ENCODE measurements at places on chromosomes 7 and 10. TPM values are rescaled to one million over a fixed set of nuclear protein-coding genes. Genes with fewer than 3 reads are reported as not detected.

- no peak for DNase-seq
These were observed 115.2 kb downstream of the RGS10 start for GRCh38 chr10:119427263-119427864.

CCZ1B gene
- 25.5 TPM for total RNA-seq

DNA sequence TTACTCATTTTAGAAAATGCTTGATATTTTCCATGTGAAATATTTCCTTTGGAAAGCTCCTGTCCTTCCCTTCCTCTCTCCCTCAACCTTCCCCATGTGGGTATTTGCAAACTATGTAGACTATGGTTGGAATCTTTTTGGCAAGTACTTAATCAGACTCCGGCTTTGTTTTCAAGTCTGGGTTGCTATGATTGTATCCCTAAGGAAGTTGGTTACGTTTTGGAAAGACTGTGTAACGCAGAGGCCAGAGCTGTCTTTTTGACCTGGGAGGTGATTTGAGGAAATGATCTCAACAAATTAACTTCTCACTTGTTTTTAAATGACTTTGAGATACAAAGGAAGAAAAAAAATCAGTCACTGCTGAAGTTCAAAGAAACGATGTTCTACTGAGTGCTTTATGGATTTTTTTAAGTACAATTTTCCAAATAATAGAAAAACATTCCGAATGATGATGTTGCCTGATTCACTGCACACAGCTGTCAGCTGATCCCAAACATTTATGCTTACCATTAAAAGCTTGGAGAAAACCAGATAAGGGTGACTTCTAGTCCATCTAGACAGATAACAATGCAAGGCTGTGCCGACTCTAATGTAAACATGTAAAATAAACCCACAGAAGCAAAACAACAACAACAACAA lies 145.5 kb upstream of the CELF2 start:
- DNase-seq, result peak; percentile 96

GRCh38 chr10:124242365-124242764 lies 149.0 kb upstream of the CHST15 start:
- DNase-seq, result no peak

DNA sequence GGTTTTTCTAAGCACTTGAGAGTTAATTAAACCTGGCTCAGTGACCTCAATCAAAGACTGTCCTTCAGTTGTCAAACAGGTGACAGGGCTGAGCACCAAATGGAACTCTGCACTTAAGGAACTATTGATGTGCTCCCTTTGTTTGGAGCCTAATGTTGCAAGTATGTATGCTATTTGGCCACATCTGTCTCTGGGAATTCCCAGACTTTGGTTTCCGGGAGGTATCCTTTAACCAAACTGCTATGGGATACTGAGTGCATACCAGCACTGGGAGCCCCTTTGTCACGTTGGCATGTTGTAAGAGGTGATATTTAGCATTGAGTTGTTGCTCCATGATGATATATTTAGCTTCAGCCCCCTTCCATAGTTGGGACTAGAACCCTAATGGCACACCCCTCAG lies 25.2 kb downstream of the ASZ1 start:
- peak; percentile 35 for DNase-seq

GRCh38 chr7:2482725-2483451 lies 6.7 kb upstream of the GRIFIN start:
- no peak for DNase-seq

GRCh38 chr7:87154166-87154565 lies 1.9 kb downstream of the DMTF1 start:
- DNase-seq, result no peak

GRCh38 chr10:74871595-74872382 lies 45.4 kb downstream of the KAT6B start:
- DNase-seq, result no peak

- DNase-seq, result no peak
These were observed 4.1 kb upstream of the CHN2 start for GRCh38 chr7:29190349-29191045.

- DNase-seq, result no peak
These were observed 577.5 kb downstream of the GRID1 start for GRCh38 chr10:85789125-85789524.

RASA4 gene
- total RNA-seq, result 3.3 TPM

SPRN gene
- 0.36 TPM for total RNA-seq

PTPRN2 gene
- total RNA-seq, result under 0.01 TPM

- no peak for DNase-seq
These were observed 1160.8 kb downstream of the REEP3 start for GRCh38 chr10:64682043-64682442.

AOAH gene
- total RNA-seq, result not detected

DNA sequence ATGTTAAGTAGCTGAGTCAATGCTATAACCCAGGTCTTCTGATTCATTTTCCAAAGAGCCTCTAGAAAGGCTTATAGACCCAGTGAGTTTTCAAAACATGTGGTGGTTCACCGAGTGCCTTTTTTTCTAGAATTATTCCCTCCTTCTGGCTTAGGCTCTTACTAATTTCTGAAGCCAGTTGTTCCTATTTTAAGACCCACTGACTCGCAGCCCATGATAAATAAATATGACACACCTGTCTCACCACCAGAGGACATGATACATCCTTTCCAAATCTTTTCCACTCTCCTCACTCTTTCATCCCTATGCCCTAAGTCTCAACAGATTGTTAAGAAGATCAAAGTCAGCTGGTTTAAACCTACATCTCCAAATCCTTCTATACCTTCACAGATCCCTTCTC lies 126.0 kb upstream of the WNT16 start:
- peak; percentile 26 for DNase-seq

DNA sequence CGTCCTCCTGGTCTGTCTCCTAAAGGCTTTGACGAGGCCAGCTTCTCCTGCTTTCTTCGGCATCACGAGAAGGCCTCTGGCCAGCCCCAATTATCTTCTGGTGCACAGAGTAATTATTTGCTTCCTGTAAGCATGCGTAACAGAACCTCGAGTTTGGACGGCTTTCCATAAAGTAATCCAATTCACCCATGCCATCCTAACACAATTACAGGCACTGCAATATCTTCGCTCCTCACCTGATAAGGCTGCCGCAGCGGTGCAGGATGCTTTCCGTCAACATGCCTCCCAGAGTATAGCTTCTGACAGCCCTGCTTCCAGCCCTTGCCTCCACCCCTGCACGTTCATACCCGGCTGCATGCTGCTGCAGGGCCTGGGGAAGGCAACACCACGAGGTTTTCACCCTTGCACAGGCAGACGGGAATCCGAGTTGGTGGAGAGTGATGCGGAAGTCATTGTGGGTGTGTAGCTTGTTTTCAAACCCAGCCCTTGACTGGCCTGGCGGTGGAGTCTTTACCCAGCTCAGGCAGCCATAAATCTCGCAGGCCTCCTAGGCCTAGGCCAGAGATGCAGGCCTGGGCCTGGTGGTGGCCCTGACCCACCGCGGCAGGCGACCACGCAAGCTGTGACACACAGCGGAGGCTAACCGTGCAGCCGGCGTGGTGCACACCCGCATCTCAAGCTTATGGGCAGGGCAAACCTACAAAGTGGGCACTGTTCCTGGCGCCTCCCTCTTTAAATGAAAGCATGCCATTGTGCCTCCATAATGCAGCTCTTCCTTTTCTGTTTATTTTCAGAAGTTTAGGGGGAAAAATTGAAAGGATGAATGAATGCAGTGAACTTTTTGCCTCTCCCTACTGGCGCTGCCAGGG lies 12.7 kb downstream of the EBF3 start:
- DNase-seq, result no peak

SH2B2 gene
- total RNA-seq, result 0.56 TPM

- DNase-seq, result no peak
These were observed 324.7 kb downstream of the TCERG1L start for GRCh38 chr10:130986846-130987245.

SUGCT gene
- total RNA-seq, result 7.5 TPM

DNA sequence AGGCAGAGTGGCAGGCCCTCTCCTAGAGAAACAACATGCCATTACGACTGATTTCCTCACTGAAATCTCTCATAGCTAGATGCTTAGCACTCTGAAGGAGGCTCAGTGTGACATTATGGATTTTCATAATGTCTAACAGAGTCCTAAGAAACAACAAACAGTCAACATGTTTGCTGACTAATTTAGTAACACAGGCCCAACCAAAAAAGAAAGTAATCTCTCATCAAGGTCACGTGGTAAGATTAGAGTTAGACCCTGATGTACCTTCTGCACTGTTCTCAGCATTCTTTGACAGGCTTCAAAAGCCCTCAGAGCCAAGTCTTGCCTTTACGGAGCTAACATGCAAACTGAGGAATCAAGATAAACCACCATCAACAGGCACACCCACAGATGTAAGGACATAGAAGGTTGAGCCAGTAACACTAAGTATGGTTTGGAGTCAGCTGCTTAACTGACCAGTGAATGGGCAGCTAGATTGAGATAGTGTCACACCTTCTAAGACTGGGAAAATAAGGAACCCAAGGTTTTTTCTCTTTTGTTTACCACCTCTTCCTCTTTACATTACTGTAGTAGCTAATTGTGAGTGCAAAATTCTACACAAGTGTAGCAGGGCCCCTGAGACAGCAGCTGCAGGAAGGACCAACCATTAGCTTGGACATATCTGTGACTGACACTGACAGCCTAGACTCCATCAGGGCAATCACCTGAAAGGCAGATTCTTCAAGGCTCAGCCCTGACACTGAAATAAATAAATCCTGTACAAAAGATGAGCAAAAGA lies 15.3 kb upstream of the KCNIP2 start:
- DNase-seq, result no peak

- peak; percentile 30 for DNase-seq
These were observed 1.4 kb downstream of the SFR1 start for GRCh38 chr10:104123397-104123796.

SLC26A3 gene
- total RNA-seq, result not detected

DNA sequence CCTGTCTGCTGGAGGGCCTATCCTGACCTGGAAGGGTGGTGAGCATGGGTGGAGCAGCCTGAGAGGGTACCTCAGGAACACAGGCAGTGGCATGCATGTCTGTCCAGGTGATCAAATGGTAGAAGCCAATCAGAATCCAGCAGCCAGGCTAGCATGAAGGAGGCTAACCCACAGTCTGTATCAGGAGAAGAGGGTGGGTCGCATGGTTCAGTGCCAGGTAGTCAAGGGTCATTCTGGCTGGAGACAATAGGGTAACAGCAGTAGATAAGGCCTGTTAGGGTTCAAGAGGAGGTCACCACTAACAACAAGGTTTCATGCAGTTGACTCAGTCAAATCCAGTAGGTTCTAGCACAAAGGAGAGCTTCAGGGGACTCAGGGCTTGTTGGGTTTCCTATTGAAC lies 10.4 kb downstream of the ALDH18A1 start:
- no peak for DNase-seq

GRCh38 chr7:52992479-52993162 lies 42.8 kb upstream of the POM121L12 start:
- no peak for DNase-seq

MYPN gene
- total RNA-seq, result 12.5 TPM

DNA sequence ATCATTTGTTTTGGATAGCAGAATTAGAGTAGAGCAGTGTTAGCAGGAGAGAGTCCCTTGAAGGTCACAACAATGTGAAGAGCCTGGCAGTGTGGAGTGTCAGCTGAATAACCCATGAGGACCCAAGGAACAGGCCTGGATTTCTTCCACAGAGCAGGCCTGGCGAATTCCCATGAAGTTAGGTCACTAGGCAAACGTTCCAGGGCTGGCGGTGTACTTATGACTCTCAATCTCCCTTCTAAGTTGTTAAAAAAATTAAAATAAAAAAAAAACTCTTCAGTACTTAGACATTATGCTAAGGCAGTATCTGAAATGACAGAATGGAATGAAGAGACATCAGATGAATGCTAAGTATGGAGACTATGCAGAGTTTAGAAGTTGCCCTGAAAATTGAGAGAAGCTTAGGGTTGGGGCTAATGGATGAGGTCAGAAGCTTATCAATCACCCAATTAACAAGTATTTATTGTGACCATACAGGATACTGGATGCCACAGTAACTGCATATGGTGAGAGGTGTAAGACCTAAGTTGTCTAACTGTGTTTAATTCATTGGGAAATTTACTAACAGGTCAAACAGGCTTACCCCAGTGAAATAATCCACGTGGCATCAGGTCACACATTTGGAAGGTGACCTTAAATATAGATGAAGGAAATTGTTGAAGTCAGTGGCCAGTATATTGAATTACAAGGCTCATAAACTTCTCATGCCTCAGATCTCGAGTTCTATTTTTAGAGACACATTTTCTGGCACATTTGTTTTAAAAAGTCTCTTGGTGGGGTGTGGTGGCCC lies 126.2 kb upstream of the NRP1 start:
- DNase-seq, result peak; percentile 72

DNA sequence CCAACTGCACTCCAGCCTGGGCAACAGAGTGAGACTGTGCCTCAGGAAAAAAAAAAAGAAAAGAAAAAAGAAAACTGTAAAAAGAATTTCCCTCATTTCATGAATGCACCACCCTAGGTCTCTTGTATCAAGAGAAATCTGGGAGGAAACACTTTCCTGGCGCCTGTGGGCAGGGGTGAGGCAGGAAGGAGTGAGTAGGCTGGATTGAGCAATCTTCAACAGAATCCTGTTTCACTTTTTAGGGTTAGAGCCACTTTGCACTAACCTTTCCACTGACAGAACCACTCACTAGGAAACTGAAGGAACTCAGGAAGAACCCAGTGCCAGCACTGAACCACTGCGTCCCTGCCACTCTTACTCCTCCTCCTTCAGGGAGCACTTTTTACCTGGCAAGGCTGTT lies 282.1 kb downstream of the CCDC3 start:
- peak; percentile 39 for DNase-seq

MACC1 gene
- total RNA-seq, result under 0.01 TPM

PLXNA4 gene
- under 0.01 TPM for total RNA-seq

DNA sequence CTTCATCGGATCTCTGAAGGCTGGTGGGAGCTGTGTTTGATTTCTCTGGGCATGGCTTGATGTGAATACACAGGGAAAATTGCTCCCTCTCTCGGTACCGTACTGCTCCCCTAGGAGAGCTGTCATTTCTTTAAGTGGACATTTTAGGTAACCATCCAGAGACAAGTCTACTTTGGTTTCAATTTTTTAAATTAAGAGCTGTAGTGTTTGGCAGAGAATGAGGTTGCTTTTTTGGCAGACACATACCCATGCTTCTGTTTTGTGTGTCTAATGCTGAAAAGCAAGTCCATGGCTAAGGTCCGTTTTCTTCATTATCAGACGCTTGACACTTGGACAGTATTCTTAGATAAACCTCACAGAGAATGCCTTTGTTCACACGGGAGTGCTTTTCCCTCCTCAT lies 61.3 kb upstream of the TRIL start:
- no peak for DNase-seq

MKLN1 gene
- total RNA-seq, result 65.8 TPM

SHH gene
- total RNA-seq, result not detected

All from IMR-90 (cell line).